Left ventricle myocardium inferior (tissue), 1 donor: ENCODE measurements at places on chromosomes 12 and 14. TPM values are rescaled to one million over a fixed set of nuclear protein-coding genes. Genes with fewer than 3 reads are reported as not detected.
A peak's percentile ranks its signal among the peaks of the same experiment; 100 is the strongest.

- no peak for DNase-seq
Observed at GRCh38 chr14:100306998-100307765, 938 bp upstream of the SLC25A29 start.

DNA sequence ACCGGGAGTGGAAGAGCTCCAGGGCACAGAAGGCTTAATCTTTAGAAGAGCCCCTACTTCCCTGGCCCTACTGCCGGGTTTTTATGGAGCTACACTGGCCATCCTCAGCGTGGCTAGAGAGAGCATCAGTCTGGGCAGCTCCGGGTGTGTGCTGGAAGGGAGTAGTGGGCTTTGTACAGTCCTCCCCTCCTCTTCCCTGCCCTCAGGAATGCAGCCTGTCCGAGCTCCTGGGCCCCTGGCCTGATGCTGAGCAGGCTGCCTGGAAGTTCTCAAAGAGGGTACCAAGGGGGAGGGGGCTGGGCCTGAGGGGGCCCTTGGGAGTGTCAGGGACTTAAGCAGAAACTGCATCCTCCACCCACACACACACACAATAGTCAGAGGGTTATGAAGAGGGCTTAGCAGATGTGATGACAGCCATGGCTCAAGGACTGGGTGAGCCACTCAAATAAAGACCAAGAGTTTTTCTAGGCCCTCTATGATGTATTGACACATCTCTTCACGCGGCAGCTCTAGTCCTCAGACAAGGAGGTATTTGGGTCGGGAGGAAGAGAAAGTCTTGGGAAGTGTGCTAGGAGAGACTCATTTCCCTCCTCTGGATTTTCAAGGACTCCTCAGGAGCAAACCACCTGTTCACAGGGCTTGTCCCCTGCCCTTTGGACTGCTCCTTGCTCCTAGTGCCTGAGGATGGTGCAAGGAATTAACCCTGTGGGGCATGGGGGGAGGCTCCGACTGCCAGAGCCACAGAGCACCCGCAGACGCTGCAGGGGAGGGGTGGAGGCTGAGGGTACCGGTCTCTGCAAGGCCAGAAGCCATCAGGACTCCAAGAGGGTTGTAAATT, 16.5 kb upstream of the FIGNL2 start:
- DNase-seq, result no peak

- DNase-seq, result no peak
Observed at GRCh38 chr14:71714225-71714624, 218.0 kb upstream of the RGS6 start.

The KRT6C gene
- not detected for total RNA-seq

The LRFN5 gene
- 0.30 TPM for total RNA-seq

DNA sequence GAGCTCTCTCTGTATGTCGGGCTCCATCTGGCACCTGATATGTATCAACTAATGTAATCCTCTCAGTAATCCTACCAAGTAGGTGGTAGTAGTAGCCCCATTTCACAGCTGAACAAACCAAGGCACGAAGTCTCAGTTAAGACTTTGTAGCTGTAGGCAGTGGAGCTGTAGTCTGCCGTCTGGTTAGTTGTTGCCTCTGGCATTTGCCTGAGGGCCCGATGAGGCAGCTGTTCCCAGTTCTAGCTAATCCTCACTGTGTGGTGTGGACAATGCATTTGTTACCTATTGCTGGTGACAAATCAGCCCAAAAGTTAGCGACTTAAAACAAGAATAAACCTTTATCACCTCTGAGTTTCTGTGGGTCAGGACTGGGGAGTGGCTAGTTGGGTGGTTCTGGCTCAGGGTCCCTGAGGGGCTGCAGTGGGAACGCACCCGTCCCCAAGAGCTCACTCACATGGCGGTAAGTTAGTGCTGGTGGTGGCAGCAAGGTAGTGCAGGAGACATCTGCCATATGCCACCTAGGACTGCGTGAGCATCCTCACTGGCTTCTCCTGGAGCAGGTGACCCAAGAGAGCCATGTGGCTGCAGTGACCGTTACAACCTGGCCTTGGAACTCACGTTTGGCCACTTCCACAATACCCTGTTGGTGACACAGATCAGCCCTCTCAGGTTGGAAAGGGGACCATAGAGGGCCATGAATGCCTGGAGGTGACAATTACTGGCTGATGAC, 5.6 kb downstream of the AACS start:
- DNase-seq, result no peak

DNA sequence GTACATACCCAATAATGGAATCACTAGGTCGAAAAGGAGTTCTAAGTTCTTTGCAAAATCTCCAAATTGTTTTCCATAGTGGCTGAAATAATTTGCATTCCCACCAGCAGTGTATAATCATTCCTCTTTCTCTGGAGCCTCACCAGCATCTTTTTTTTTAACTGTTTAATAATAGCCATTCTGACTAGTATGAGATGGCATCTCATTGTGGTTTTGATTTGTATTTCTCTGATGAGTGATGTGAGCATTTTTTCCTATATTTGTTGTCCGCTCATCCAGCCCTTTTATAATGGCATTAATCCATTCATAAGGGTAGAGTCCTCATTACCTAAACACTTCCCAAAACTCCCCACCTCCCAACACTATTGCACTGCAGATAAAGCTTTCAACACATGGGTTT, 278.3 kb downstream of the SEC23A start:
- no peak for DNase-seq

DNA sequence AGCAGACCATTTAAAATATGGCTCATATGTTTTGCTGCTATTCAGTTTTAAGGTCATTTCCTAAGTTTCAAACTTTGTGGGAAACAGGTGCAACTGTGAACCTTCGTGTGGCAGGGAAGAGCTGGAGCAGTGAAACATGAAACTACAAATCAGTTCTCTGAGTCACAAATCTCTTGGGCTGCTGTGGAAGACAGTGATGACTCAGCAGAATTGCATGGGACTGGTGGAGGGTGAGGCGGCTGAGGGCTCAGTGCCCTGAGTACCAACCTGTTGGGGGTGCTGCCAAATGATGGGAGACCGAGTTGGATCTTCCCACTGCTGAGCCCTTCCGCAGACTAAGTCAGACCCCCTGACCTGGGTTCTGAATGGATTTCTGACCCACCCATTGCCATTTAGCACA, 8.4 kb upstream of the CALM1 start:
- DNase-seq, result no peak

DNA sequence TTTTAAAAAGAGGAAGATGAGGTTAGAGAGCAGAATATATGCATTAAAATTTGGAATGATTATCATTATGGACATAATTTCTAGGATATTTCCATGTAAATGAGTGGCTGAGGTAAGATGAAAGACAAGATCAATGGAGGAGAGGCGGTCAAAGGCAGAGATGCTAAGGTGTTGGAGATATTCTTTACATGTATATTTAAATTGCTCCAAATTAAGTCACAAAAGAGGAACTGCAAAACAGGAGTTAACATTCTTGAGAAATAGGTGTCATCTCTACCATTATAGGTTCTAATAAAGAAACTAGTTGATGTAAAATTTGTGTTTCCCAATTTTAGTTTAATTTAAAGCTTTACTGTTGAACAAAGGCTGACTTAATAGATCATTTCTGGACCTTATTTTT, 268.5 kb upstream of the PPFIA2 start:
- DNase-seq, result no peak

- DNase-seq, result no peak
Observed at GRCh38 chr12:102487226-102487625, 6.9 kb upstream of the IGF1 start.

The FITM1 gene
- total RNA-seq, result 148 TPM

GRCh38 chr12:21656905-21657325, 727 bp downstream of the LDHB start:
- DNase-seq, result peak; percentile 28

- no peak for DNase-seq
Observed at GRCh38 chr14:39446131-39446744, 14.0 kb upstream of the FBXO33 start.

DNA sequence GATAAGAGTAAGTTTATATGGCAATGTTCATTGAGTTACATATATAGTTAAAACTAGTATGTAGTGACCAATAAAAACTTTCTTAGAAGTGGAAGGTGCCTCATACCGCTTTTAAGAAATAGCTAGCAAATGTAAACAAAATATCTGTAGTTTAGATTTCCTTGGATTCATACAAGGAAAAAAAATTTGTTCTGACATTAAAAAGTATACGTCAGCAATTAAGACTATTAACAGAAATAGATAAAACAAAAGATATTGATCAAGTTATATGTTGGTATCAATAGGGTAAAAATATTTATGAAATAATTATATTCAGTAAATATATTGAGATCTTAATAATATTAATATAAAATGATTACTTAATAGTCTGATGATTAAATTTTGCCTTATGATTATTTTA, 718.8 kb upstream of the LRFN5 start:
- no peak for DNase-seq

DNA sequence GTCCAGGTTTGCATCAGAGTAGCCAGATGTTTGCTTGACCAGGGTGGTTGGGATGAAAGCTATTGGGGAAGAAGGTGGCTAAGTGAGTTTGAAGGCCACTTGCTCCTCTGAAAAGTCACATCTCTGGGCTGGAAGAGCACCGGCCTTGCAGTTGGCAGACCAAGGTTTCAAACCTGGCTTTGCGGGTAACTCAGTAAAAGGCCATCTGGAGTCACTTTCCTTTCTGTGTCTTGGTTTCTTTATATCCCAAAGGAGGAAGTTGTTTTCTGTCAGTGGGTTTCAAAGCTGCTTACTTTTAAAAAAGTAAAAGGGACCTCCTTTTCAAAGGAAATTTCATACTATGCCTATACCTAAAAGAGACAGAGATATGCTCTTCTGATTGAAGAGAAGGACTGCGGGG, 26.2 kb upstream of the CMA1 start:
- no peak for DNase-seq

The GALNT6 gene
- 0.60 TPM for total RNA-seq

- DNase-seq, result no peak
Observed at GRCh38 chr12:8916154-8916553, 1.8 kb downstream of the PHC1 start.

GRCh38 chr14:67859169-67859749, 39.7 kb downstream of the RAD51B start:
- no peak for DNase-seq

The FLVCR2 gene
- 3.2 TPM for total RNA-seq

The LGR5 gene
- not detected for total RNA-seq

DNA sequence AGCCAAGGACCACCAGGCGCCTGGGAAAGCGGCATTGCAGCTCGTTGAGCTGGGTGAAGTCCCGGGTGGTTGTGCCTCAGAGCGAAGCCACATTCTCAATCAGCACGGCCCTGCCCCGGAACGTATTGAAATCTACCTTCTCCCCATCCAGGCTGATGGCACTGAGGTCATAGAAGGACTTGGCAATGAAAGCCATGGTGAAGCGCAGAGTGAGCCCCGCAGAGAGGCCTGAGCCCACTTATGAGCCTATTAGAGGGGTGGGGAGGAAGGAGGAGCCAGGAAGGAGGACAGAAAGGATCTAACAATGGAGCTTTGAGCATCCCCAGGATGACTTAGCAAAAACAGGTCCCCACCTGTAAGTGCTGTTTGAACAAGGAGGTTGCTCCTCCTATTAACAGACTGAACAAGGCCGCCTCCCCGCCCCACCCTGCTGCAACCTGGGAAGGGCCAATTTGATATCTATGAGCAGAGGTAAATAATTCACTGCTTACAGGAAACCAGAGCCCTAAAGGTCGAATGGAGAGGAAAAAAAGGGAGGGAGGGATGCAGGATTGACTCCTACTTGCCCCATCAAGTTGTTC, at the start of gene GPX2:
TSS of gene GPX2 (minus strand) at position 215 of the 581 bp plus-strand sequence. CDS start at position 196, 19 bp downstream.
- no peak for DNase-seq
